ENCODE measurements at places on chromosomes 7 and 10. TPM values are rescaled to one million over a fixed set of nuclear protein-coding genes. Genes with fewer than 3 reads are reported as not detected.

DNA sequence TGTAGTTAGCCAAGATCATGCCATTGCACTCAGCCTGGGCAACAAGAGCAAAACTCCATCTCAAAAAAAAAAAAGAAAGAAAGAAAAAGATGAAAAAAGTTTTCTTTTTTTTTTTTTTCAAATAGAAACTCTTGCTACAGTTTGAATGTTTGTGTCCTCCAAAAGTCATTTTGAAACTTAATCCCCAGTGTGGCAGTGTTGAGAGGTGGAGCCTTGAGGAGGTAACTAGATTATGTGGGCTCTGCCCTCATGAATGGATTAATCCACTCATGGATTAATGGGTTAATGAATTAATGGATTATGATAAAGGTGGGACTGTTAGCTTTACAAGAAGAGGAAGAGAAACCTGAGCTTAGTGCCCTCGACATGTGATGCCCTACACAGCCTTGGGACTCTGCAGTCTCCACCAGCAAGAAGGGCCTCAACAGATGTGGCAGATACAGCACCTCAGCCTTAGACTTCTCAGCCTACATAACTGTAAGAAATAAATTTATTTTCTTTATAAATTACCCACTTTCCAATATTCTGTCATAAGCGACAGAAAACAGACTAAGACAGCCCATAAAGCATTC lies 25.1 kb downstream of the CPEB3 start:
- no peak for DNase-seq

GRCh38 chr10:60446851-60447250 lies 57.2 kb upstream of the ANK3 start:
- DNase-seq: peak; percentile 72

The MUC3A gene
- not detected for total RNA-seq

The DNAH11 gene
- total RNA-seq: 53.6 TPM

The NRP1 gene
- total RNA-seq: 39.6 TPM

The CRHR2 gene
- total RNA-seq: not detected

The AZGP1 gene
- 1.3 TPM for total RNA-seq

The PTN gene
- 83.7 TPM for total RNA-seq

All from H4 (cell line).